ENCODE measurements at places on chromosomes 3 and 15.
A peak's percentile ranks its signal among the peaks of the same experiment; 100 is the strongest.

GRCh38 chr3:6717026-6717943 lies 143.6 kb upstream of the GRM7 start:
- no peak for DNase-seq

DNA sequence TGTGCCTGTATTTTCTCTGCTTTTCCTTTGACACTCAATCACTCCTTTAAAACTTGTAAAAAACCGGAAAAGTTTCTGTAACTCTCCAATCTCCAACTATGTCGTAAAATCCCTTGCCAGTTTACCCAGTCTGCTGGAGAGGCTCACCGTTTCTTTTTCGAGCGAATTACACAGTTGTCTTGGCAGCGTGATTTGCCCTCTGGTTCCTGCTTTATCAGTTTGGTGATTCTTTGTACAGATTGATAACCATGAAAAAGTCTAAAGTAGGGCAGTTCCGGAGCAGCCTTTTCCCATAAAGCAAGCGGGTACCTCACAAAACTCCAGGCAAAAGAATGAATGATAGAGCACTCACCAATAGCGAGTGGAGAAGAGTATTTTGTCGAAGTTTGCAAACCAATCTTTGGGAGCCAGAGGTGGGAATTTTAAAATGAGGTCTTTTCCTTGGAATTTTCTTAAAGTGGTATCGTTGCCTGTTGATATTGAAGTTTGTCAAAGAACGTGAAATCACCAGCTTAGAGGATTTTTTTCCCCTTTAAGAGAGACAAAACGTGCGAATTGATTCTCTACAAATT lies at the start of gene TTC23:
Gene TTC23 (minus strand): TSS at position 312 of the 572 bp plus-strand sequence. CDS start 20,869 bp downstream, outside the sequence.
- DNase-seq, result no peak

GRCh38 chr15:70142322-70143191 lies 44.8 kb upstream of the TLE3 start:
- peak; percentile 57 for DNase-seq

DNA sequence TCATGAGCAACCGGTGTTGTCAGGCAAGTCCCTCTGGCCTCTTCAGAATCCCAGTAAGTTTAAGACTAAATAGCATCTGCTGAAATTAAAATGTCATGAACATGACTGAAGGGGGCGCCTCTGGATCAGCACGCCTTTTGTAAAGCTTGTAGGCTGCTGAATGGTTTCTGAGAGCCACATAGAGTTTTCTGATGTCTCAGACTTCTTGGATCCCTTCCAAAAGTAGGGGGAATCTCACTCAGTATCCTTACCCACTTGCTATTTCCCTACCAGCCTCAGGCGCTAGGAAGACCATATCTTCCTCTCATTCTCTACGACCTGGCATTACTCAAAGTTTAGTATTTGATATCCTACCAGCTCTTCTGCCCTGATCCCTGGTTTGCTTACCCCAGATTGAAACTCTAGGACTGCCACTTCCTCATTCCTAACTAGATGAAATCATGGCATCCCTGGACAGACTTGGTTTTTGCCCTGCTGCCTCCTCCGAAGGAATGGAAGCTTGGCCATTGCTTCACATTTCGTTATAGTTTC lies 62.7 kb upstream of the CD47 start:
- no peak for DNase-seq

GRCh38 chr3:124810970-124811369 lies 76.2 kb downstream of the ITGB5 start:
- DNase-seq, result peak; percentile 18

GRCh38 chr3:162134571-162134970 lies 638.0 kb downstream of the OTOL1 start:
- no peak for DNase-seq

DNA sequence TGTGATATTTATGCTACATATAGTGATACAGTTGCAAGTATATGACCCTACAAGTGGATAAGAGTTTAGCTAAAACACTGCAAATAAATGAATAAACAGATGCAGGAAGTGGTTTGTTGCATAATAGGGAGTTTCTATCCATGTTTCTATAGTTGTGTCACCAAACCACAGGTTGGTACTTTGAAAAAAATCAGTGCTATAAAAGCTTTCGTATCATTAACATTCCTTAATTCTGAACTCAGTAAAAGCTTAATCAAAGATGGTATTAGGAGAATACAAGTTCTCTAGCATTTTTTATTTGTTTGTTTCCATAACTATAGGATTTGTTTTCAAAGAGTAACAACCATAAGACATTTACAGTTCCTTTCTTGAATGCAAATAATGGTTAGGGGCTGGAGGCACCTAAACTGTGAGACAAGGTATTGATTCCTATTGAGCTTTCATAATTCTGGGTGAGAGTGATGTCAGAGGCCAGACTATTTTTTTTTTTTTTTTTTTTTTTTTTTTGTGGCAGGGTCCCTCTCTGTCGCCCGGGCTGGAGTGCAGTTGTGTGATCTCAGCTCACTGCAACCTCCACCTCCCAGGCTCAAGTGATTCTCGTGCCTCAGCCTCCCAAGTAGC lies 29.6 kb downstream of the CPOX start:
- DNase-seq, result no peak

DNA sequence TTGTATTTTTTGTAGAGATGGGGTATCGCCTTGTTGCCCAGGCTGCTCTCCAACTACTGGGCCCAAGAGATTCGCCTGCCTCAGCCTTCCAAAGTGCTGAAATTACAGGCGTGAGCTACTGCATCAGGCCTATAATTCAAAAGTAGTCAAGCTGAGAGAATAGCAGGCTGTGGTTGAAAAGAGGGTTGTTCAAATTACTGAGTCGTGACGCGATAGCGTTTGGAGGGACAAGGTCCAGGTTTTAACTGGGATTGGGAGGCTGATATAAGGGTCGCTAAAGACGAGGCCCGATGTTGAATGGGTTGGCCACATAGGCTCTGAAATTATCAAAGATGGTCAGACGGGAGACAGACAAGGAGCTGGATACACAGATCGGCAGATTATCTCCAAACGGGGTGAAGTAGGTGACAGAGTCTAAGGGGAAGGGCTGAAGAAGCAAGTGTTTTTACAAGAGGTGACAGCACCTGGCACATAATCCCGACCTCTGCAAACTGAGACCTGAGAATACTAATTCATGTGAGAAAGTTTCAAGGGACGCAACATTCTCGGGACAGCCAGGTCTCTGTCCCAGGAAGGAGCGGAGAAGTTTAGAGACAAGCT lies 759 bp upstream of the ARID3B start:
- DNase-seq, result no peak

DNA sequence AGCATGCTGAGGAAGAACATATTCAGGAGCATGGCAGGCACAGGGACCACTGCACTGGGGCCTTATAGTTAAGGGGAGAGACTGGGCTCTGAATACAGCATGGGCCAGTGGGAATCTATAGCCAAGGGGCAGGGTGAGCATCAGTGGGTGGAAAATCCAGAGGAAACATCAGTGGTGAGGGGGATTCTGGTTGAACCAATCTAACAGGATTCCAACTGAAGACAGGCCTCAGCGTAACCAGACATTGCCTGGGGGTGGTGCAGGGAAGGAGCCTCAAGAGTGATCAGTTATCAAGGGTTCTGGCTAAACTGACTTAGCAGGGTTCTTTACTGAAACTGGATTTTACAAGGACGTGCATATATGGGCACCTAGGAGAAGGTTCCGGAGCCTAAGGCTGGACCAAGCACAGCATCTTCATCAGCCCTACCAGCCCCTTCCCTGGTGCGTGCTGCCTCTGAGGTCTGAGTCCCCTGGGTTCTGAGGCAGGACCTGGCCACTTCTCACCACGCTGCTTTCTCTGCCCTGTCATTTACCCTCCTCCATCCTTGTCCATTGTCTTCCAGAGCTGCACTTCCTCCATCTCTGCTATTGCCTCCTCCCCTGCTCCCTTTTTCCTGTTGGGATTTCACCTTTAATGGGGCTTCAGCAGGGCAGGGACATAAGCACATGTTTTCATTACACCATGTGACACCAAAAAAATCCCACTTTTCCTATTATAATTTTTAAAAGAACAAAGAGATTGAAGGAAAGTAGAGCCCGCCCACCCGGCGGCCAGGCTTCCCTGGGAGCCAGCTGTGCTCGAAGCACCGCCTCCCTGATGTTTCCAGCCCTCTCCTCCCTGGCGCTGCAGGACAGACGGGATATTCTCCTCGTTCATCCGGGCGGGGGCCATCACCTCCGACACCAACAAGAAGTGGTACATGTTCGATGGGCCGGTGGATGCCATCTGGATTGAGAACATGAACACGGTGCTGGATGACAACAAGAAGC lies 52.1 kb downstream of the DNAH1 start:
- DNase-seq, result no peak

GRCh38 chr3:58068122-58068809 lies 60.0 kb downstream of the FLNB start:
- DNase-seq, result no peak

DNA sequence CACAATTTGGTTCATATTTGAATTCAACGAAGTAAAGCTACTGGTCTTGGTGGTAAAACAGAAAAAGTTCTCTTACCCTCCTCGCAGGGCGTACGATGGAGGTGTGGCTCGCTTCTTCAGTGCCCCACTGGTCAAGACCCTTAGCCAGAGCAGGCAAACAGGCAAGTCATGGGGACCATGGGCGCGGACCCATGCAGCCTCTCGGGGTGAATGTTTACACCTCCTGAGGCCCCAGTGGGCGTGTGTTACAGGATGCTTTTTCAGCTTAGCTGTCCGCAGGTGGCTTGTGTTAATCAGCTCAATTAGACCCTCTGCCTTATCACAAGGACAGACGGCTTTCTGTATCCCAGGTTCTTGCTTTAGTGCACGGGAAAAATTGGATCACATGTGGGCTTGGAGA lies 991.8 kb downstream of the GBE1 start:
- no peak for DNase-seq

Measured in sciatic nerve (tissue), 2 donors.